ENCODE measurements at places on chromosomes 2 and 18.

GRCh38 chr2:121454549-121455090 lies 76.1 kb upstream of the RNU4ATAC start:
- DNase-seq = no peak

- no peak for DNase-seq
Observed at GRCh38 chr2:231260442-231261208, 62.2 kb downstream of the ARMC9 start.

DNA sequence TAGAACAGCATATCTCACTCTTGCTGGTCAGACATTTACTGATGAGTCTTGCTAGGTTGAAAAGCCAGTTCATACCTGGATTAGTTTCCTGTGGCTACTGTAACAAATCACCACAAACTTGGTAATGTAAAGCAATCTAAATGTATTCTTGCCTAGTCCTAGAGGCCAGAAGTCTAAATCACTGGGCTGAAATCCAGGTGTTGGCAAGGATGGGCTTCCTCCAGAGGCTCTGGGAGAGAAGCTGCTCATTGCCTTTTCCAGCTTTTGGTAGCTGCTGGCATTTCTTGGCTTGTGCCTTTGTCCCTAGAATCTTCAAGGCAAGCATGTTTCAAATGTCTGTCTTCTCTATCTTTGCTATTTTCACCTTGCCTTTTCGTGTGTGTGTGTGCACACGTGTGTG lies 62.3 kb upstream of the MAP4K3 start:
- no peak for DNase-seq

- DNase-seq = no peak
Observed at GRCh38 chr2:28398101-28398834, 5.6 kb downstream of the FOSL2 start.

DNA sequence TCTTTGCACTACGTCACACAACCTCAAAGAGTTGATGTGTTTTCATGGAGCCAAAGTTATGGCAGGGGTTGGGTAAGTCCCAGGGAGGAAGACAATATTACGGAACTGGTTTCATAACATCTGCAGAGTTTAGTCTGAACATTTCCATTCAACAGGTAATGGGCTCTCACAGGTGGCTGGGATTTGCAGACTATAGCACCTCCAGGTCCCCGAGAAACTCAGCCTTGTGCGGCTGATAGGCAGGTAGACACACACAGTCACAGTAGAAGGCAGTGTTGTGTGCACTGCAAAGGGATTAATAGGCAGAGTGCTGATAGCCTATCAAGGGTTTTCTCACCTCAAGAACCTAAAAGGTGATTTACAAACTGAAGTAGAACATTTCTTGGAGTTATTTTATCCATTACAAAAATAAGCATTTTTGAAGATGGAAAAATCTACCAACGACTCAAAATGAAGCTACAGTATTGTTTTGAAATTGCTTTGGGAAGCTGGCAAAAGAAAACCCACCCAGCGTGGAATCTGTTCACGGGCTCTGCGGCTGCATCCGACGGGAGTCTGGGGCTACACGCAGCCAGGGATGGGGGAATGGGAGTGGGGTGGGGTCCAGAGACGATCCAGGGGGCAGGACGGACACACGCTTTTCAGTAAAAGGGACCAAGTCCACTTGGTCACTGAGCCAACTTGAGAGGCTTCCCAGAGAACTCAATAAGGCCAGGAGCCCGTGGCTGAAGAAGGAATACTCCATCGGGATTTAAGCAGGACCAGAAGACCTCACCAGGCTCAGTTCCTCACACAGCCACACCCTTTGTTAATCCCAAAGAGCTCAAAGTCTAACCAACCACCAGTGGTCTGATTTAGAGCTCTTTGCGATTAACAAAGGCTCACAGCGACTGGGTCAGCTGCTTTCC lies 82.9 kb downstream of the CHRNA1 start:
- DNase-seq = no peak

GRCh38 chr2:79833235-79833878 lies 320.5 kb downstream of the CTNNA2 start:
- no peak for DNase-seq

DNA sequence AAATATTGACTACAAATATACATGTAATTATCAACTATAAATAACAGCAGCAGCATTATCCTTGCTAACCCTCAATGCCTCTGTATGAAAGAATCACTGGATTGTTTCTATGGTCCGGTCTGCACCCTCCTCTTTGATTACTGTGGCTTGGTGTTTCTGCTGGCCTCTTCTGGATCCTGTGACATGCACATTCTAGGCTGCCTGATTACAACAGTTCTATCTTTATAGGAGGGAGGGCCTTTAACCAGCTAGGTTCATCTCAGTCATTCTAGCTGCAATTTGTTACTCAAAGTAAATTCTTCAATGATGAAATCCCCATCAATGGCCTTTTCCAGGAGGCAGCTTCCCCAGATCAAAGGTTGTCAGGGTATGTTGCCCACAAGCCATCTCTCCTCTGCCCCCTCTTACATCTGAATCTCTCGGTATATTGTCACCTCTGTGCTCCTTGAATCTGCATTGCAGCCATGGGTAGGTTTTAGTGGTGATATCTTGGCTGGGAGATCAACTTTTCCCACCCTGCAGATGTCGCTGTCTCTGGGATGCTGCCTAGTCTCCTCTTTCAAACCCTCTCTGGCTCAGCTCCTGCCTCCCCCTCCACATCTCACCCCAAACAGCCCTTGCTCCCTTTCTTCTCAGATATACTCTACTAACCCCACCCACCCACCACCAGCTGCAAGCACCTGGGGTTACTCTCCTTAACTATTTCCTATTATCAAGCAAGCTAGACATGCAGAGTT lies 106.2 kb upstream of the BZW1 start:
- peak; percentile 55 for DNase-seq

DNA sequence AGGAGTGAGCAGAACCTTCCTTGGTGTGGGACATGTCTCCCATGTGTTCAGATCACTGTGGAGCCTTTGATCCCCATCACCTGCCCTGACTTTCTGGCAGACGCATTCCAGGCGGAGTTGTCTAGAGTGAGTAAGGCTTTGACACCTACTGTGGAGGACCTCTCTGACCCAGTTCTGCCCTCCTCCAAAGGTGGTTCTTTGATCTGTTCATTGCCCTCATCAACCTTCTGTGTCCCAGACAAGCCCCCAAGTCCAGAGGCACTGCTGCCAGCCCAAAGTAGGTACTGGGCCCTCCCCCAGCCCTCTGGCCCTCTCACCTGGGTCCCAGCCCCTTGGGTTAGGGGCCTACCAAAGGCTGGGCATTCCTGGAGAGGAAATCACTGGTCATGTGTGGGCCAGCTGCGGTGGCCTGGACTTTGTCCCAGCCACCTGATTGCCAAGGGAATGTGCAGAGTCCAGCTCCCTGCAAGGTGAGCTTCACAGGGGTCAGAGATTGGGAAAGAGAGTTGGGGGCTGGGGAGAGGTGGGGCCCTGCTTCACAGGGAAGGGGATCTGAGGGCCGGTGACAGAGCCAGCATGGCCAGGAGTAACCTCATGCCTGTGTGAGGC lies 12.1 kb upstream of the FAHD2A start:
- DNase-seq = no peak

- no peak for DNase-seq
Observed at GRCh38 chr2:27799646-27800010, 28.1 kb downstream of the MRPL33 start.

DNA sequence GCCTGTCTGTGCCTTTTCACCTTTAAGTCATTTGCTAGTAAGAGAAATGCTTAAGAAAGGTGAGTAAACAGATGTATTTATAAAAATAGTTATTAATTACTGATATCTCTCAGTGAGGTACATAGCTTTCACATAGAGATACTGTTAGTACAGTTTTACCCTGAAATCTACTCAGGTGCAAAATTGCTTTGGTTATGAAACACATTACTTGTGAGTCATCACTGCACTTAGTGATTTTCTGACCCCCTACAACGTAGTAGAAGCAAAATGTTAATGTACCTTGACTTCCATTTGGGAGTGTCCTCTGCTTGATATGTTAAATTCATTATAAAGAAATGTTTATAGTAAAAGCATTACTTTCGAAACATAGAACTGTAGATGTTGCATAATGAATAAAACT lies 6.5 kb downstream of the GLS start:
- DNase-seq = no peak

GRCh38 chr2:170824526-170825015 lies 7.9 kb downstream of the GAD1 start:
- DNase-seq = no peak

- peak; percentile 17 for DNase-seq
Observed at GRCh38 chr2:136424112-136424511, 306.2 kb upstream of the CXCR4 start.

DNA sequence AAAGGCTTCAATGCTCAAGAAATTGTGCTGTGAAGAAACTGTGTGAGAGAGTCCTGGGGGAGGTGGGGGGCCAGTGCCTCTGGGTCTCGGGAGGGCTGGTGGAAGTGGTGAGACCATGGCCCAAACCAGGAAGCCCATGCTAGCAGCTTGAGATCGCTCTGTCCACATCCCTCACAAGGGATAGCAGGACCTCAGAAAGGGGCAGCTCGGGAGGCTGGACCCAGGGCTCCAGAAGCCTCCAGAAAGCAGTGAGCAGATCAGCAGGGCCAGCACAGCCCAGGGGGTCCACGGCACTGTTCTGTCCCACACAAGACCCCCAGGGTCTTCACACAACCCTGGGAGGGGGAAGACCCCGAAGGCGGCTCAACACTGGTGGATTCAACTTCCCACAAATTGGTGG lies 24.1 kb downstream of the ST8SIA5 start:
- no peak for DNase-seq

GRCh38 chr2:111632661-111633060 lies 251.3 kb downstream of the ANAPC1 start:
- peak; percentile 29 for DNase-seq

GRCh38 chr2:236991874-236992273 lies 93.8 kb upstream of the COPS8 start:
- DNase-seq = no peak

DNA sequence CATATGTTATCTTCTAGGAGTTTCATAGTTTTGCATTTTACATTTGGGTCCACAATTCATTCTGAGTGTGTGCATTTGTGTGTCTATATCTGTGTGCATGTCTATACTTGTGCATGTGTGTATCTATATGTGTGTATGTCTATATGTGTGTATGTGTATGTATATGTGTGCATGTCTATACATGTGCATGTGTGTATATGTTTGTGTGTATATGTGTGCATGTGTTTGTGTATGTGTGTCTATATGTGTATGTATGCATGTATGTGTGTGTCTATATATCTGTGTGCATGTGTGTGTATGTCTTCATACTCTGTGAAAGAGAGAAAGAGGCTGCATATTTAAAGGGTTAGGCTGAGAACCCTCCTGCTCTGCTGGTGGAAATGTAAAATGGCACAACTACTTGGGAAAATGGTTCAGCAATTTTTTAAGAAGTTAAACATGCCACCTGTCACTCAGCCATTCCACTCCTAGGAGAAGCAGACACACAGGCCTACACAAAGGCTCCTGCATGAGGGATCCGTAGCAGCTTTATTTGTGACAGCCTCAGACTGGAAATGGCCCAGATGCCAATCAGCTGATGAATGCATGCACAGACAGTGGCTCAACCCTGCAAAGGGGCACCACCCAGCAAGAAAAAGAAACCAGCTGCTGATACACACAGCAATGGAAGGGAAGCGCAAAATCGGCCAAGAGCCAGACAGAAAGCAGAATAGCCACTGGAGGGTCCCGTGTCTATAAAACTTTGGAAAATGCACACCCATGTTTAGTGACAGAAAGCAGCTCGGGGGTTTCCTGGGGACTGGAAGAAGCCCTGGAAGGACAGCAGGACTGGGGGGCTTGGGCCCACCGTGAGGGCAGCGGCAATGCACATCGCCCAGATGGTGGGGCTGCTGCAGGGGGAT lies 146.8 kb downstream of the SEPTIN10 start:
- DNase-seq = no peak

- DNase-seq = no peak
Observed at GRCh38 chr2:196719110-196719872, 79.8 kb downstream of the CCDC150 start.

- no peak for DNase-seq
Observed at GRCh38 chr18:24104486-24104885, 34.4 kb upstream of the CABYR start.

- no peak for DNase-seq
Observed at GRCh38 chr18:57846258-57846657, 43.1 kb upstream of the ATP8B1 start.

DNA sequence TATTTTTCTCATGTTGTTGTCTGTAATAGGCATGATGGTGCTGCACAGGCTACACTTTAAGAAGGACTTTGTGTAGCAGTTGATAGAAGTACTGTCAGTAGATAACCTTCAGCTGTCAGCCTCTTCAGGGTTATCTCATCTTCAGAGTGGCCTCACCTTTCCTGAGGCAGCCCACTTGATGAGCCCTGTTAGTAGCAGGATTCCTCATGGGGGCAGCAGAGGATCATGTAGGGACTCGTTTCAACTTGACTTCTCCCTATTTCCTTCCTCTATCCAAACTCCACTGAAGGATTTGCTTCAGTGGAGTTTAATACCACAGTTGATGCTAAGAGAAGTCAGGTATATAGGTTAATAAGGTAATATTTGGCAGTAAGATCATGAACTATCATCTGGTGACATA lies 530.3 kb upstream of the FSIP2 start:
- DNase-seq = no peak

DNA sequence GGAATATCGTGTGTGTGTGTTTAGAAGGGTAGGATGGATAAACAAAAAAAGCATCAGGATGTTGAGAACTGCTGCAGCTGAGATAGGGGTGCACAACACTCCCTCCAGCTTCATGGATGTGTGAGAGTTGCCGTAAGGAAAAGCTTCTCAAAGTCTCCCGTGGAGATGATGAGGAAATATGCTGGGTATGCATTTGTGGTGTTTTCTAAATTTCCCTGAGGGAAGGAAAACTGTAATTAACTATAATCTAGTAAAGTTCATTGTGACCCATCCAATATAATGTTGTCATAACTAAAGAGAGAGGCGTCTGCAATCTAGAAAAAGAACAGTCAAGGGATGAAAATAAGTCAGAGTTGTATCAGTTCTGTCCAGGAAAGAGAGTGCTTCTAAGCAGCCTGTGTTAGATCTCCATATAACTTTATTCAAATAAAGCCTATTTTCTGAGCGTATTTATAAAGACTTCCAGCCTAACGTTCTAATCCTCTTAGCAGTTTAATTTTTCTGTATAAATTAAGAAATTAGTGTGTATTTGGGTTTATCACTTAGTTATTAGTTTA lies 7.3 kb upstream of the LMAN2L start:
- no peak for DNase-seq

DNA sequence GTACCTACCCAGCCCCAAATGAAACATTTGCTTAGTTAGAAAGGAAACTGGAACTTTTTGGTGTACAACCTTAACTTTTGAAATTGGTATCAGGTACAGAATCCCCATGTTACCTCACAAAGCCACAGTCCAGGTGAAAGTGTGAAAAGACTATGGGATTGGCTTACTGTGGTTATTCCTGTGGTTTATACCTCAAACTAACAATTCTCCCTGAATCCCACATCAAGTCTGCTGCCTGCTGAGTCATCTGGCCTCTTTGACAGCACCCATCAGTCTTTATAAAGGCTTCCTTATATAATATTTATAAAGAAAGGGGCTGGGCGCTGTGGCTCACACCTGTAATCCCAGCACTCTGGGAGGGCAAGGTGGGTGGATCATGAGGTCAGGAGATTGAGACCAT lies 164.6 kb downstream of the TMEM247 start:
- DNase-seq = no peak

- no peak for DNase-seq
Observed at GRCh38 chr18:48139431-48140347, 209.2 kb upstream of the SMAD2 start.

- DNase-seq = no peak
Observed at GRCh38 chr2:144249035-144249637, 270.8 kb downstream of the ZEB2 start.

Measured in stimulated activated naive CD8-positive, alpha-beta T cell treated with anti-CD3 and anti-CD28 coated beads, Interleukin-15, amount 100 ng/mL, for 72 hours (primary cell).